ENCODE measurements at places on chromosomes 11 and 22.
A peak's percentile ranks its signal among the peaks of the same experiment; 100 is the strongest.

DNA sequence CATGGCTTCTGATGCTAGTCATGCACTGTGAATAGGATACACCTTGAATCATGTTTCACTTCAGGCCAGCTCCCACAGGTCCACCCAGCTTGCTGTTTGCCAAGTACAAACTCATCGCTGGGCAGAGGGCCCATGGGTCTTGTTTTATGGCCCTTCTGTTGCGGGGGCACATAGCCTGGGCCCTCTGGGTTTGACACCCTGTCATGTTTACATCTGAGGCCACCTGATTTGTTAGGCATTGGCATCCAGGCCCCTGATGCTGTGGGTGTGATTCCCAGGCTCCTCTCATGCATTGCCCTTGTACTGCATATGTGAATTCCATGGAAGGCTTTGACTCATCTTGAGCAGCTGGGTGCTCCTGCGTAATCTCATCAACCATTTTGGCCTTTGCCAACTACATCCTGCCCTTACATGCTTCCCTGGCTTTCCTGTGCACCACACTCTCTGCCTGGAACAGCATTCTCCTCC lies 32.6 kb downstream of the PPFIBP2 start:
- no peak for DNase-seq

GRCh38 chr11:115896084-115896483 lies 391.9 kb upstream of the CADM1 start:
- DNase-seq, result no peak

DNA sequence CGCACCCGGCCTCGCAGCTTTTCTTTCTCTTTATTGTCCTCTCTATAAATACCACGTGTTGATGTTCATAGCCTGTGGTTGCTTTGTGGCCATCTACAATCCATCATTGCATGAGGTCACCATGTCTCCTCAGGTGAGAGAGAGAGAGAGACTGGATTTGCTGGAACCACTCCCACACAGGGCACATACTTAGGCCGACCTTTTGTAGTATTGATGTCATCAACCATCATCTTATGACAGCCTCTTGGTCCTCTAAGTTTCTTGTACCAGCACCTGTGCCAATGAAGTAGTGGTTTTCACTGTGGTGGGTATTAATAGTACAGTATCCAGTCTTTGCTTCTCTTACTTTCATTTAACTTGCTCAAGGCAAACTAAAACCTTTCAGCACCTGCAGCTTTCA lies 22.8 kb upstream of the P2RY6 start:
- DNase-seq, result no peak

DNA sequence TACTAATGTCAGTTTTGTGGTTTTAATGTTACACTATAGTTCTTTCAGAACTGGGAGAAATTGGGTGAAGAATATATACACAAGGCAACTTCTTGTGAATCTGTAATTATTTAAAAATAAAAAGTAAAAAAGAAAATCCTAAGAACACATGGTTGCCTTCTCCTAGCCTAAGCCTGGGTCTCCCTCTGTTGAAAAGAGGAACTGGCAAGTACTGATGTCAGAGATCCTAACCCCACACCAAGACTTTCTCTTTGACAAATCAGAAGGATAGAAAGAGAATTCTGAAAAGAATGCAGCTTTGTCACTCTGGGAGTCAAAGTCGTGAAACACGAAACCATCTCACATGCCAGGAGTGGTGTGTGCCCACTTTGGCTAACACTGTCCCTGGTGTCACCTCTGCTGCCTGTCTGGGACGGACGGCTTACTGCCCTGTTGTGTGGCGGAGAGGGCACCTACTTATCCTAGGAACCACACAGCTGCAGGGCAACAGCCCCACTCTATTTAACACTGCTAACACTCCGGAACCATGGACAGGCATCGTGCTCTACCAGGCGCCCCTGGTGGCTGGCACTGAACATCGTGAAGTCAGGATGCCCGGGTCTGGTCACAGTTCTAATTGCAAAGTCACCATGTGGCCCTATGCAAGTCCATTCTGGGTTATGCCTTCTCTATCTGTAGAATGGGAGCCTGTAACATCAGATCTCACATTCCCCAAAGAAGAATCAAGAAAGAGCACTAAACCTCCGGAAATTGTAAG lies 108.7 kb upstream of the CD82 start:
- DNase-seq, result no peak

- peak; percentile 41 for DNase-seq
Measured at GRCh38 chr22:36541831-36542411, 13.0 kb upstream of the EIF3D start.

DNA sequence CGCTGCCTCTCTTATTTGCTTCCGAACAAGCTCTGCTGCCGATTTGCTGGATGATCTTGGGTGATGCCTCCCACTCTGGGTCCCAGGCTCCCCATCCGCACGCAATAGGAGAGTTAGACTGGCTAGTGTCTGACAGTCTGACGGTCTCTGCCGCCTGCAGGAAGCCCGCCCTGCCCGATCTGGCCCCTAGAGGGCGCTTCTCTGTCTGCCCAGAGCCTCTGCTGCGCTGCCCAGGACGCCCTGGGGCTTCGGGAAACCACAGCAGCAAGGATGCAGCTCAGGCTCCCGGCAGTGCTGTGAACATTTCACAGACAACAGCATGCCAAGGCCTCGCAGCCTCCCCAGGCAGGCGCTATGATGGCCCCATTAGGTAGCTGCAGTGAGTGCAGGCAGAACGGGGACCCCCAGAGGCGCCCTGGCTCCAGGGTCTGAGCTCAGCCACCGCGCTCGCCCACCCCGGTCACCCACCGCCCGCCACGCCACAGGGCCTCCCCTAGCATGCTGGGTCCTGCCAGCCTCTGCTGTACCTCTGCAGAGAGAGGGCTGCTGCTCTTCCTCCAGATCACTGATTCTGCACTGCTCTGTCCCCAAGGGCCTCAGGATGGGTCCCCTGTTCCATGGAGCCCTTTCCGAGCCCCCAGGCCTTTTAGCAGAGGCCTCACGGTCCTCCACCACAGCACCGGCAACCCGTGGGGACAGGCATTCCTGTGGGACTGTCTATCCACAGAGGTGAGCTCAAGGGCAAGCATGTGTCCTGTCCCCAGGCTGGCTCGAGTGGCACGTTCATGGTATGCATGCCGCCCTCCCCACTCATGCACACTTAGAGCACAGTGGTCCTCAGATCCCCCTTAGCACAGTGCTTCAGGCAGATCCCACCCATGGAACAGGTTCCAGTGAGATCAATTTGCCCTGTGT lies 4.3 kb upstream of the BAIAP2L2 start:
- DNase-seq, result peak; percentile 75

DNA sequence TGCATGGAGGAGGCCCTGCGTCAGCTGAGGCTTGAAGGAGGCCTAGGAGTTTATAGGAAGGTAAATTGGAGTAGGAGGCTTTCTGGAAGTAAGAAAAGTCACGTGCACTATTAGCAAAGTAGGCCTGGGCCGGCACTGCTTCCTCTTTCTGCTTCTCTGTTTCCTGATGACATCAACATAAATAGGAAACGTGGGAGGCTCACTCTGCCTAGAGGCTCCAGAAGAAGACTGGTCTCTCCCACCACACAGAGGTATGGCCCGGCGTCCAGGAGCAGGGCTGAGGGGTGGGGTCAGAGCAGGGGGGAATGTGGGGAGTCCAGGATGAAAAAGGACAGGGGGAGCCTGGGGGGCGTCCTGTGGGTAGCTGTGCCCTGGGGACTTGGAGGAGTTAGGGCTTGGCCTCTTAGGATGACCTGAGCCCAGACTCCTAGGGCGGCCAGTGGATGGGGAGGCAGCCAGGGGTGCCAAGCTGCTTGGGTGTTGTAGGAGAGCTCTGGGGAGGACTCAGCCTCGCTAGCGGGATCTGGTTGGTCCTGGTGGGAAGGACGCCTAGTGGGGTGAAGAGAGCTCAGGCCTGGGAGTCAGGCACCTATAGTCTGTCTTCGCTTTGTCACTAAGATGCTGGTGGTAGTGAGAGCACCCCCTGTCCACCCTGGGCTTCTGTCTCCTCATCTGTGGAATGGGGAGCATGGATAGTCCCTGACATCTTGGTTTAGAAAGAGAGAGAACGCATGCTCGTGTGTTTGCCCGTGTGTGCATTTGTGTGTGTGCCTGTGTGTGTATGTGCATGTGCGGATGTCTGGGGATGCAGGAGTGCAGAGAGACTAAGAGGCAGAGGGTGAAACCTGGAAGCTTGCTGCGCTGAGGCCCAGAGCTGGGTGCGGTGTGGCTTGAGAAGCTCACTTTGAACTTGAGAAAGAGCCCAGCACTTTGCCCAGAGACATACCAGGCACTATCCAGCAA lies at the start of gene CSF2RB:
CSF2RB (plus strand) TSS at position 202 of the 963 bp plus-strand sequence. CDS start 8,580 bp downstream, outside the sequence.
- no peak for DNase-seq

DNA sequence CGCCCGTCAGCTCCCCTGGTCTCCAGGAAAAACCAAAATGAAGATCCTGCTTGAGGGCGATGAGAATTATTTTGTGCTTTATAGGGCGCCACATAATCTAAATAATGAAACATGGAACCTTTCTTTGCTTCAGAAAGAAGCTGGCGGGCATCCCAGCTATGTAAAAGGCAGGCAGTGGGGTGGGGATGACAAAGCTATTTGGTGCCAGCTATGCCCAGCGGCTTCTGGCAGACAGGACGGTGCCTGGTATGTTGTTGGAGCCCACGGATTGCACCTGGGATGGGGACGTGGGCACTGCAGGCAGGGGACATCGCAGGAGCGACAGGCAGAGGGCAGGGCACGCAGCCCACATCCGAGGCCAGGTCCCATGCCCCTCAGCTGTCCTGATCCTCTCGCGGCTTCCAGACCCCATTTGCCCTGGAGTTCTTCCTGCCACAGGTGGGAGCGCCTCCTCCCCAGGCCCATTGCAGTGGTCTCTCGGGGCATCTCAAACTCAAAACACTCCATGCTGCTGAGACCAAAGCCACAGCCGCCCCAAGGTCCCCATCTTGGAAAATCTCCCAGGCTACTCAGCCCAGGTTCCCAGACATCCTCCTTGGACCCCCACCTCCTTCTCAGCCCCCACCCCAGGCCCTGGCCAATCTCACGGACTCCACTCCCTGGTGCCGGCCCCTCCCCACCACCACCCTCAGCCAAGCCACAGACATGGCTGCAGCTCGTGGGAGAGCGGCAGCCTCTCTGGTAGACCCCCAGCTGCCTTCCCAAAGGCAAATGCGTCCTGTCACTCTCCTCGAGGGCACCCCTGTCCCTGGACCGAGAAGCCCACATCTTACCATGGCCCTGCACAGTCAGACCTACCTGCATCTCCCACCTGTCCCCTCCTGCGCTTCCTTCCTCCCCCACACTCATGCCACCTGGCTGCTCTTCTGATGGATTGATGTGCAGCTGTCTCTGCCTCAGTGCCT lies 45.7 kb downstream of the SHISAL1 start:
- DNase-seq, result no peak

DNA sequence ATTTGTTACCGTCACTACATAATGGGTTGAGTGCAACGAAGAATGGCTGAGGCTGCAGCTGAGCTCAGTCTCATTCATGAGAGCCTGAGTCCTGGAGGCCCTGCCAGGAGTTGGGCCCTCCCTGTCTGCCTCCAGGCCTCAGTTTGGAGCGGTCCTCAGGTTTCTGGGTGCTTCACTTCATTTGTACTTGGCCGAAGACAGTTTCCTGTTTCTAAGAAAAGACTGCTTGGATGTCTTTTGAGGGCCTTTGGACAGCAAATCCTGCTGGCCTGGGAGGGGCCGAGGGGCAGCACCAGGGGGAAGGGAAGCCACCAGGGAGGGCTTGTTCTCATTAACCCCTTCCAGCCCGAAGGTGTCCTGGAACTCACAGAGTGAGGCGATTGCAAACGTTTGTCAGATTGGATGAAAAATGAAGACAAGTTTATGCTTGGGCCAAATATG lies 163.1 kb downstream of the ETS1 start:
- no peak for DNase-seq

DNA sequence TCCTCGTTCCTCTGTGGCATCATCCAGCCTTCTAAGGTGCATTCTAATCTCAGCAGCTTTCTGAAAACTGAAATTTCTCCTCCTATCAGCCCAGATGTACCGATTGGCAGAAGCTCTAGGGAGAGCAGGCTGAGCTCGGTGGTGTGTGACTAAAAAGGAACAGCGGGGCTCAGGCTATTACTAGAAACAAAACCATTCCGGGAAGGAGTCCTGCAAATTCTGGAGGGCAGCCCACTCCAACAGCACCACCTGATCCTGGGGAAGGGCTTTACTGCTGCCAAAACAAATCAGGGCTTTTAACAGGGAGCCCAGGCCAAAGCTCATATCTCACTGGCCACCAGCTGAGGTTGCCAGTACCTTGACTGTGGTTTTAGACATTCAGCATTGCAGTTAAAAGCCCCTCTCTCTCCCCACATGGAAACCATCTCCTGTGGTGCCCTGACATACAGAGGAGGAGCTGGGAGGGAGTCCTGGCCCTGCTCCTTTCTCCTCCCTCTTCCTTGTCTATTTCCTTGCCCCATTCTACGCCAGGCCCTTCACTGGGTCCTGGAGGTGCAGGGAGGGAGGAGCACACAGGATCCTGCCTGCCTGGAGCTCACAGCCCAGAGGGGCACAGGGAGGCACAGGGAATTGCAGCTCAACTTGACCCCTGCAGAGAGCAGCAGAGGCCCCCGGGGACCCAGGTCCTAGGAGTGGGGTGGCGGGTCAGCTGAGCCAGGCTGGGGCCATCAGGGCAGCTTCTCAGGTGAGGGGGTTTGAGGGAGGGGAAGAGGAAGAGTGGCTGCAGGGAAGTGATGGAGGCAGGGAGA lies 889 bp downstream of the PLAAT4 start:
- peak; percentile 17 for DNase-seq

GRCh38 chr11:20388096-20389055 lies 860 bp downstream of the PRMT3 start:
- no peak for DNase-seq

- DNase-seq, result no peak
Measured at GRCh38 chr11:30786256-30787110, 200.3 kb upstream of the MPPED2 start.

DNA sequence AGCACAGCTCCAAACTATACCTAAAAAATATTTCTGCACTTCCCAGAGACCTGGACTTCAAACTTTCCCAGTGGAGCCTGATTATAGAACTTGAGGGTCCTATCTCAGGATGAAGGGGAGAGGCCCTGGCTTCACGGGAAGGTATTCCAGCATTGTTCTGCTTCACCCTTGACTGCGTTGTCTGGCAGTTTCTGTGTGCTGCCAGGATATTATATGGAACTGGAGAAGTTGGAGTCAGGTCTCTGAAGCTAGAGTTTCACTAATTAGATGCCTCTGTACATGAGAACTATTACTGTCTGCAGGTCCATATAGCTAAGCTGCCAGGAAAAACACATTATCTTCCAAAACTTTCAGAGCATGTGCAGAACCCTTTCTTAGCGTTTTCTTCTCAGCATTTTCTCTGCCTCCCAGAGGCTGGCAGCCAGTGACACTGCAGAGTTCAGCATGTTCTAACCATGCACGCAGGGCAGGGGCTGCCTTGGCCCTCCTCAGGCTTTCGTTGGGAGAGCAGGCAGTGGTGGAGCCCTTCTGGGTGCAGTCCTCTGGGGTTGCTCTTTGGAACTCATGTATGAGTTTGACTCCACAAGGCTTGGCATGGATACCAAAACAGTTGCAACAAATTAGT lies 99.3 kb downstream of the CWC15 start:
- DNase-seq, result no peak

All from stimulated activated CD4-positive, alpha-beta T cell treated with anti-CD3 and anti-CD28 coated beads, Interleukin-4, amount 100 ng/mL, for 4 hours (primary cell).